Hematopoietic multipotent progenitor cell treated with erythropoietin and hydrocortisone succinate and interleukin-3 and kit ligand, for 15 days (in vitro differentiated cells): ENCODE measurements at places on chromosomes 5 and 9.

DNA sequence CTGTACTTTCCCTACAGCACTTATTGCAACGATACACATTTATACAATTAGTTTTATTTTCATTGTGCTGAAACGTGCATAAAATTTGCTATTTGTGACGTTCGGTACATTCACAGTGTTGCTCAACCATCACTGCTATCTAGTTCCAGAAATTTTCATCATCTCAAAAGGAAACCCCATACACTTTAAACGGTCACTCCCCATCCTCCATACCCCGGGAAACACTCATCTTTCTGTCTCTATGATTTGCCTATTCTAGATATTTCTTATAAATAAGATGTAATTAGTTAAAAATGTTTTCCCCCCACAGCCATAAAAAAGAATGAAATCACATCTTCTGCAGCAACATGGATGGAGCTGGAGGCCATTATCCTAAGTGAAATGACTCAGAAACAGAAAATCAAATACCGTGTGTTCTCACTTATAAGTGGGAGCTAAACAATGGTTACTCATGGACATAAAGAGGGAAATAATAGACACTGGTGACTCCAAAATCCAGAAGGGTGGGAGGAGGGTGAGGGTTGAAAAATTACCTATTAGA, 40.2 kb upstream of the TEX48 start:
- DNase-seq: no peak

GRCh38 chr5:128905568-128906110, 59.6 kb upstream of the SLC27A6 start:
- DNase-seq: peak; percentile 38

- peak; percentile 60 for DNase-seq
These were observed at the start of gene CCDC69 for GRCh38 chr5:151223447-151224264. CCDC69 (minus strand) TSS chr5:151224092; CDS start chr5:151223970, 122 bp downstream.

- DNase-seq: no peak
These were observed 60.0 kb upstream of the FER start for GRCh38 chr5:108687595-108688200.

GRCh38 chr5:177980743-177981151, 15.3 kb downstream of the PROP1 start:
- DNase-seq: no peak

- DNase-seq: no peak
These were observed 87.8 kb upstream of the APC start for GRCh38 chr5:112649882-112650281.

DNA sequence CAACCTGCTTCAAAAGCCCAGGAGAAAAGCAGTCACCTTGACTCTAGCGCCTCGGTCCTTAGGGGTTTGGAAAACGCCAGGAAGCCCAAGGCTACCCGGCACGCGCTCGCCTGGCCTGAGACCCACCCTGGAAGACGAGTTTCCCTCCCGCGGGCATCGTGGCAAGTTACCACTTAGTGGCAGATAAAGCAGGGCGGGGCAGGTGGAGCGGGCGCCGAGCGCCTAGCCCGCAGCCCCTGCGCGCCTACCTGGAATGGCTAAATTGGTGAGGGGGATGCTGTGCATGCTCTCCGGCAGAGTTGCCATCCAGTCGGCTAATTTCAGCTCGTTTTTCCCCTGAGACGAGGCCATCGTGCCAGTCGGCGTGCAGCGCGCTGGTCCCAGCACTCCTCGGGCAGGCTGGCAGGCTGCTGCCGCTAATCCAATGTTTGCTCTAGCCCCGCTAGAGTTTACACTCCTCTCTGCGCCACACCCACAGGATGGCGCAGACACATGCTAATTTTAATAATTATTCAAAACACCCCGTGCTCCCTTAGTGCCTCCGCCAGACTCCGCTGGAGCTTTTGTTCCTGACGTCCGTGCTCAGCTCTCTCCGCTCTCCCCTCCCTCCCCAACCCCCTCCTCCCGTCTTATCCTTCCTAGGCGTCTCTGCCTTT, at the start of gene PLCXD3:
Gene PLCXD3 (minus strand): TSS at position 426 of the 656 bp plus-strand sequence. CDS start 75 bp downstream, at position 351.
- DNase-seq: no peak

DNA sequence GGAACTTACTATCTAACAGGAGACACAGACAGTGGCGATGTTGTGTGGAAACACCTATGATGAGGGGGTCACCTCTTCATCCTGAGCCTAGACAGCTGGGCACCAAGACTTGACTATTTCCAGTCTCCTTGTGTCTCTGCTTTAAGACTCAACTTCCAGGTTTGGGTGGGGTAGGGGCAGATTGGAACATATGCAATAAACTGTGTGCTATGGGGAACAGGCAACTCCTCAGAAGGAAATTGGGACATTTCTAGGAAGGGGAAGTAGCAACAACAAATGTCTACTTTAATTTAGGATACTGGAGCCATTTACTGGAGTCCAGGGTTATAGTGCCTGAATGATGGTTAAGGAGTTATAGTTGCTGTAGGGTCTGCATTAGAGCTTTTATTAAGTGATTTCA, 57.3 kb downstream of the FGF18 start:
- DNase-seq: no peak

DNA sequence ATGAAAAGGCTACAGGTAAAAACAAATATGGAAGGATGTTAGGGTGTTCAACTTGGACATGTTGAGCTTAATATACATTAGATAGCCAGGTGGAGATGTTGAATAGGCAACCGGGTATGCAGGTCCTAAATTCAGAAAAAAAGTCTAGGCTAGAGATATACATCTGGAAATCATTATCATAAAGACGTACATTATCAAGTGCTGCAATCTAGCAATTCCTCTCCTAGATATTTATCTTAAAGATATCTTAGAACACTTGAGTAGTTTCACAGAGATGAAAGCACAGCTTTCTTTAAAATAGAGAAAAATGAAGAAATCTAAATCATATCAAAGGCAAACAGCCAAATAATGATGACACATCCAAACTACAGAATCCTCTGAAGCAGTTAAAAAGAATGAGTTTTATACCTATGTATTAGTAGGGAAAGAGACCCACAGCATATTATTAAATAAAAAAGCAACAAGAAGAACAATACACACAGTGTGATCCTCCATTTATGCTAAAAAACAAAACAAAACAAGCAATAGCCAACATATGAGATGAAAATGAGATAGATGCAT, 3.8 kb downstream of the NUDCD2 start:
- no peak for DNase-seq

DNA sequence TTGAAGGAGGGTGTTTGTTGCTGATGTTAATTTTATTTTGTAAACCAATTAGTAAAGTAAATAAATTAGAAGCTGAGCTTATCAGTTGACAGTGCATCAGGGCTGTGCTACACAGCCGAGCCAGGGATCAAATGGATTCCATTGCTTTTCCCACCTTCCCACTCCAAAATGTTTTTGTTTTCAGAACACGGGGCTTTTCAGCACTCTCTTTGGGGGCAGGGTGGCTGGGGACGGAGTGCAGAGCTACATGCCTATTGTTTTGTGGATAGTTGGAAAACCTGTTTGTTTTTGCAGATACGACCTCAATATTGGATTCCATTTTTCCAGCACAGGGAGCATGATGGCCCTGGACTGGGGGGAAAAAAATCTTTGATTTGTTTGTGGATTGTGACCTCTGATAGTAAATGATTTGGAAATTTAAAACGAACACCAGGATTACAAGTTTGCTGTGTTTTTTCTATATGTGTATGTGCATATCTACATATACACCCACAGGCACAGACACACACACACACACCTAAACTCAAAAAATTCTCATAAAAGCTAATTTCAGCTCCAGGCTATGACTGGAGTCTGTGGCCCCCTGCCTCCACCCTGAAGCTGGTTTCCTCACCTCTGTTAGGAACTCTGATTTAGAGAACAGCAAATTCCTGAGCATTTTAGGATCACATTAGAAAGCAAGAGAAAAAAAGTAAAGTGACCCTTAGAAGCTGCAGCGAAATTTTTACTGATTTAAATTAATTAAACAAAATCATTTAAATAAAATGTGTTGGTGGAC, 371.7 kb upstream of the IRX2 start:
- no peak for DNase-seq

DNA sequence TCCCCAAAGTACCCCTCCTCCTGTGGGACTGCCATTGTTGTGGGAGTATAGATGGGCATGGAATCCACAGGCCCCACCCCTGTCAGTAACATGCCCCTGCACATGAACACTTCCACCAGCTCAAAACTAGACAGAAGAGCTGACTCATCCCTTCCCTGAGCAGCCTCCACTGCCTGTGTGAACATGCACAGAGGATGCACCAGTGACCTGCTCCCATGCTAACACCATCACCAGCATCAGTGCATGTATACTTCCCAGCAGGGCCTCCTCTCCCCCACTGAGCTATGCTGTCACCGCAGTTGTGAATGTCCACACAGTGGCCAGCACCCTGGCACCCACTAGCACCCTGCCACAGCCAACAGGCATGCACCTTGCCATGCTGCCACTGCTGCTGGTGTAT, 939.8 kb downstream of the EFNA5 start:
- DNase-seq: no peak

DNA sequence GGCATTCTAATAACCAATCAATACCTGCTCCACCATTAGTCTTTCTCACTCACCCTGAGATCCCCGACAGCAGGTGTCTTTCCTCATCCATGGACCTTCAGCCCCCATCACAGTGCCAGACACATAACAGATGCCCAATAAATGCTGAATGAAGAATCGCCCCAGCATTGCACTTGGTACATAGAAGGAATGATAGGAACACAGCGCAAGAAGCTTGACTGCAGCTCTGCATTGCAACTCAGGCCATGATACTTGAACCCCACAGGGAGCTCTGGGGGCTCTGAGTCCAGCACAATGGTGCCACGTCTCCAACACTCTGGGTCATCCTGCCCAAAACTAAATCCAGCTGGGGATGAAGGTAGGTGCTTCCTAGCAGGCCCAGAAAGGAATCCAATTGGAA, 355.0 kb upstream of the SLC30A5 start:
- no peak for DNase-seq

GRCh38 chr9:16025627-16026026, 472.8 kb downstream of the CCDC171 start:
- no peak for DNase-seq

- DNase-seq: no peak
These were observed 541.1 kb downstream of the DNAH5 start for GRCh38 chr5:13403351-13403750.

GRCh38 chr5:42839196-42839595, 27.5 kb upstream of the SELENOP start:
- DNase-seq: no peak

GRCh38 chr5:88671505-88672499, 211.2 kb downstream of the MEF2C start:
- no peak for DNase-seq

GRCh38 chr9:4862506-4863250, 69.9 kb downstream of the RCL1 start:
- peak; percentile 80 for DNase-seq

- DNase-seq: no peak
These were observed 140.6 kb upstream of the STC2 start for GRCh38 chr5:173468821-173469251.
